ENCODE measurements at places on chromosomes 13 and 19.
A peak's percentile ranks its signal among the peaks of the same experiment; 100 is the strongest.

GRCh38 chr19:38912600-38913514 is 871 bp upstream of the CCER2 start:
- no peak for DNase-seq

- peak; percentile 70 for DNase-seq
These were observed 2.3 kb upstream of the TMEM91 start for GRCh38 chr19:41373993-41374392.

DNA sequence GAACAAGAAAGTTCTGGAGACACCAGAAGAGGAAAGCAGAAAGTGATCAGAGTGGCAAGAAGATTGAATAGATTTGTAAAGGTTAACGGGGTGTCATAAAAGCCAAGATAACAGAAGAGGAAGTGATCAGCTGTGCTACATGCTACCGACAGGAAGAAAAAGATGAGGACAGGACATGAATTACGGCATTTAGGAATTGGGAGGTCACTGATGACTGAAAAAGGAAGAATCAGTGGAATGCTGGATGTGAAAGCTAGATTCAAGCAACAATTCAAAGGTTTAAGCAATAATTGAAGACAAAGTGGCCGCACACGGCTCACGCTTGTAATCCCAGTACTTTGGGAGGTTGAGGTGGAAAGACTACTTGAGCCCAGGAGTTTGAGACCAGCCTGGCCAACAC is 15.1 kb downstream of the ZNF160 start:
- no peak for DNase-seq

GRCh38 chr13:105679838-105680237 is 855.6 kb downstream of the EFNB2 start:
- DNase-seq = no peak

- no peak for DNase-seq
These were observed 2.3 kb downstream of the ATP13A1 start for GRCh38 chr19:19661141-19661674.

DNA sequence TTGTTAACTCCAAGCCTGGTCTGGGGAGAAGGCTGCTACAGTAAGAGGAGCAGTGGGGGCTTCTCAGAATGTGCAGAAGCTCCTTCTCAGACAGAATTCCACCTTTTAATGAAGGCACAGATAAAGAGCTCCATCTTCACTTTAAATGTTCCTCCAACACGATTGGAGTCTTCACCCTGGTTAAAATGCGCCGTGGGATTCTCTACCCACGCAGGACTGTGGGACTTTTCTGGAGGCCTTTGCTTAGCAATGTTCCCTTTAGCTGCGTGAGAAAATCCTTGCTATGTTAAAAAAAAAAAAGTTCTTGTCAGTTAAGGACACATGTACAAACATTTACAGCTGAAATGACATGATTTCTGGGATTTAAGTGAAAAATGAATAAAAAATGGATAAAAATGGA is 546.3 kb downstream of the MYO16 start:
- DNase-seq = no peak

- DNase-seq = no peak
These were observed 5.3 kb upstream of the UQCR11 start for GRCh38 chr19:1610579-1610978.

DNA sequence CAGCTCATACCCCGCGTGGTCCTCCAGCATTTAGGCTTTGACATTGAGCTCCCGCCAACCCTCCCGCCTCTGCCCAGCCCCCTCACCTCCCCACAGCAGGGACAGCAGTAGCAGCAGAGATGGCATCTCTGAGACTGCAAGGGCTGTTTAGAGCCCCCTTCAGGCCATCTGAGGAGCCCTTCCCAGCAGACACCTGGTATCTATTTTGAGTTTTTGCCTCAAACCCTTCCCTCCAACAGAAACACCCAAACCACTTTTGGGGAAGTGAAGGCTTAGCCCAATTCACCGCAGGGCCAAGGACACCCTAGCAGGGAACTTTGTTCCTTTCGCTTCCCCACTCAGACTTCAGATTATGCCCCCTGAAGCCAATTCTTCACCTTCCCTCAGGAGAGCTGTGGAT is 6.3 kb upstream of the ZNF175 start:
- no peak for DNase-seq

GRCh38 chr13:111865046-111865445 is 201.9 kb upstream of the SOX1 start:
- DNase-seq = no peak

GRCh38 chr13:50226515-50227155 is 211.4 kb downstream of the KCNRG start:
- no peak for DNase-seq
